ENCODE measurements at places on chromosomes 16 and 17.
A peak's percentile ranks its signal among the peaks of the same experiment; 100 is the strongest.

DNA sequence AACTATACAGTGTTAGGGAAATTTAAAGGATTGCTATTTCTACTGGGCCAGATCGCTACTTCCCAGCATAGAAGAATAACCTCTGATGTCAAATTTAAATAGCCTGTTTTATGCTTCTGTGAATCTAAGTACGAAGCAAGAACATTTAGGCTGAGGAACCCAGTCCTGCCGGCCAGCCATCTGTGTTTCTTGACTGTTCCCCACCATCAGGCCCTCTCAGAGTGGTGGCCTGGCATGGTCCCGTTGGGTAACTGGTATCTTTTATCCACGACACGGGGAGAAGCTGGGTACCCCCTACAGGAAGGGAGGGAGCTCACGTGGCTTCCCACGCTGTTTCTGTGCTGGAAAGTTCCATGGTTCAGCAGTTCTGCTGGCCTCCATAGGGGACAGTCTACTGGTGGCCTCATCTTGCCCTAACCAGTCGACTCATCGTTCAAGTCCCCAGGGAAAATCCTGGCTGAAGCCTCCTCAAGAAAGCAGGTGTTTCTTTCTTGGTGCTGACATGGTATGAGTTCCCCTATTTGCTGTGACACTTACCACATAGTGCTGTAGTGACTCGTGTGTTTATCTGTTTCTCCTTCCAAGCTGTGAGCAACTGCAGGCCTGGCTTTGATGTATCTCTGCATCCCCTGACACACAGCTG, 201.7 kb upstream of the NLRP1 start:
- no peak for DNase-seq

DNA sequence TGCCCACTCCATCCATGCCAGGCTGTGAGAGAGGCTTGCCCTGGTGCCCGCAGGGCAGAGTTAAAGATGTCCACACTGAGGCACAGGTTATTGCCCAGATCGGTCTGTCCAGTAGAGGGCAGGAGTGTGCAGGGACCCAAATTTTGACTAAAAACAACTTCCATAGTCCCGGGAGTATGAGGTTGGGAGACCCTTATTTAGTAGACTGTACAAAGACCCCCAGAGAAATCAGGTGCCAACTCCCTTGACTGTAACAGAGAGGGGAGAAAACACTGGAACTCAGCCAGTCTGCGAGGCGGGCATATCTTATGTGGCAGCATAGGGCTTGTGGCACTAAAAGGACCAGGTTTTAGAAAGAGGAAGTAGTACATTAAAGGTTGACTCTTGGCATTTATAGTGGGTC, 43.4 kb downstream of the HNF1B start:
- no peak for DNase-seq

- no peak for DNase-seq
These were observed 75.6 kb downstream of the ABR start for GRCh38 chr17:1104222-1104621.

DNA sequence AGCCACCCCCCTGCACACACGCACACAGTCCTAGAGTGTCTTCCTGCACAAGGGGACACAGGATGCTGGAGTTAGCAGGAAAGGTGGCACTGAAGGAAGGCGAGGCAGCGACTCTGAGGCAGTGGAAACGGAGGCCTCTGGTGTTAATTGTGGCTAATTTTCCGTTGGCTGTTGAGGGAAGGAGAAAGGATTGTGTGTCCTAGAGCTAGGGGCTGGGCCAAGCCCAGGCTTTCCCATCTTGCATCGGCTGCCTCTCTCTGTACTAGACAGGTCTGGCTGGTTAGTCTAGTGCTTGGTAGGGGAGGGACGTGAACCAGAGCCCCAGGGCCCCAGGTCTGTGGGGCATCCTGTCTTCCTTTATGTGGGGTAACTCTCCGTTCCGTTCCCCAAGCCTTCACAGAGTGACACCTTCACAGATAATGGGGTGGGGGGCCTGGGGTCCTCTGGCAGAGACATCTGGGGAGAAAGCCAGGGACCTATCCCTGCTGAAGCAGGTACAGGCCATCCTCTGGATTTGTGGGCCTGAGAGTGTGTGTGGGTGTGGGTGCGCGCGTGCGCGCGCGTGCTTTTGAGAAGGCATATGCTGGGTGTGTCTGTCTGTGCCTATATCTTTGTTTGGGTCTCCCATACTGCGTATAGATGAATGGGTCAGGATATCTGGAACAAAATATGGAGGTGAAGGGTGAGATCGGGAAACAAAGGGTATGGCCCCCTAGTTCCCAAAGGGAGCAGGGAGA, at the start of gene CHD3:
CHD3 (plus strand) TSS at position 606 of the 737 bp plus-strand sequence. CDS start 212 bp downstream, outside the sequence.
- peak; percentile 46 for DNase-seq

DNA sequence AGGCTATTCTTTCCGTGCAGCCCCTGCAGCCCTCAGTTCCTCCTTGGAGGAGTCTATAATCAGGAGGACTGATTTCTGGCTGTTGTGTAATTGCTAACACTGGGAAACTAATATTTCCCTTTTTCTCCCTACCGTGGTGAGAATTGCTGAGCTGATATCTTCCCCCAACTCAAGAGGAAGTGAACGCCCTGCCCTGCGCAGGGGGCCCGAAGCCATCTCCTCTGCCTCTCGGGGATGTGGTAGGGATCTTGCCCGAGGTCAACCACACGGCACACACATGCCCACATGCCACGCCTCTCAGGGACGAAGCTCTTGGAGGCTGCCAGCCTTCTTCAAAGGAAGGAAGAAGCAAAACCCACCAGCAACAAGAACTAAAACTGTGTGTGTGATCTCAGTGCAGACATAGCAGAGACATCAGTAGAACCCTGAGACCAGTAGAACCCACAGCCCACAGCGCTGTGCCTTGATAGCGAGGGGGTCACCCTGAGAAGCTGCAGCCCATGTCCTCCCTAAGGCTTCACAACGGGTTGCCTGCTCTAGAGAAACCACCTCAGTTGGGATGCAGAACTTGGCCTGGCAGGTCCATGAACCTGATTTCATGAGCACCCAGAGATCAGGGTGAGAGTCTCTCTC, 8.9 kb upstream of the ULK2 start:
- DNase-seq, result no peak

DNA sequence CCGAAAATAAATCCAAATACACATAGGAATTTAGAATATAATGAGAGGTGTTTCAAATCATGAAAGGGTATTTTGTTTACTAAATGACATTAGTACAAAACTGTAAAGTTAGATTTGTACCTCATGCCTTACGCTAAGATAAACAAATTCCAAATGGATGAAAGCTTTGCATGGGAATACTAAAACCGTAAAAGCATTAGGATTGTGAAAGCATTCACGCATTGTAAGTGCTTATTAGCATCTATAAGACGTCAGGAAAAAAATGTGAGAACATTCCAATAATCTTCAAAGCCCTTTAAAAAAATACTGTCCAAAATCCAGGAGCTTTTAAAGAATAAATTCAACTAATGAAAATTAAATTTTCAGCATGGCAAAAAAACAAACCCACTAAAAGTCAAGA, 24.8 kb upstream of the ALOX15 start:
- no peak for DNase-seq

All from NCI-H345 (cell line).